ENCODE measurements at places on chromosomes 6 and 20.
A peak's percentile ranks its signal among the peaks of the same experiment; 100 is the strongest.

DNA sequence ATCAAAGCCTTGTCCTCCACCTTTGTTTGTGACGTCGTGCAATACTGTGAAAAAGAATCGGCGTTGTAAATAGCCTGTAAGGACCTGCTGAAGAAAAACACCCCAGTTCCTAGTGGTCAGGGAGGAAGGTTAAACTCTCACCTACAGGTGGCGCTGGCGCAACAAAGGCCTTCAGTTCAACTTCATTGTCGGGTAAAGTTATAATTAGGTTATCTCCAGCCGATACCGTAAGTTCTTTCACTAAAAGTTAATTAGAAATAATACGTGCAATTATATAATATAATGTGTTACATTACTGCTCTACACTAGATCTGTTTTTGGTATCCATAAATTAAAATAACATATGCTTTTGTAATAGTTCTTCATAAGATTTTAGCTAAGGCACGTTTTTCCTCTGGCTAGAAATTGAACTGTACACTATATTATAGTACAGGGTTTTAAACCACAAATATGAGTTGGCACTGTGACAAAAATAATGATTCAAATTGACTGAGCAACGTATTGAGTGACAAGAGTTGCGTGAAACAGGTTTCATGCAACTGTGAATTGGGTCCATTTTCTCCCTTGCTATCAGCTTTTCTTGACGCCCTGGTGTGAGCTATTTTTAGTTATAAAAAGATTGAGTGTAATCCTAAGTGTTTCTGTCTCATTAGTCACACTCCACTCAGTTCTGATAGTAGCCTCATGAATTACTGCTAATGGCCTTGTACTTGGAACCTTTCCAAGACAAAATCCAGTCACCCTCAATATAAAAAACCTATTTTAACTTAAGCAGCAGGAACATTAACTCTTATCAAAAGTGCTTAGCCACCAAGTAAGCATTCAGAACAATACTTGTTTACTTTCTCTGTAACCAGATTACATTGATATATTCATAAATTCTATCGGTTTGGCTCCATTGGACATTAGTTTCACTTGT lies 62.3 kb downstream of the KIAA0319 start:
- peak; percentile 90 for DNase-seq

GRCh38 chr6:120096696-120097260 lies 747.2 kb upstream of the MAN1A1 start:
- DNase-seq = no peak

DNA sequence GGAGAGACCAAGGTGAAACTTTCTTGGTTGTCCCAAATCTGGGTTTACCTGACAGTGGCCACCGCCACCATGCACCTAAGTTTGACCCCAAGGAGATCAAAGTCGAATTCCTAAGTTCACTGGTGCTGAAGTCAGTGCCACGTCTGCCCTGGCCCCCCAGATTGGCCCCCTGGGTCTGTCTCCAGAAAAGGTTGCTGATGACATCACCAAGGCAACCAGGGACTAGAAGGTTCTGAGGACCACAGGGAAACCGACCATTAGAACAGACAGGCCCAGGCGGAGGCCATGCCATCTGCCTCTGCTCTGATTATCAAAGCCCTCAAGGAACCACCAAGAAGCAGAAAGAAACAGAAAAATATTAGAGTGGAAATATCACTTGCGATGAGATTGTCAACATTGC lies 91.2 kb downstream of the DLL1 start:
- no peak for DNase-seq

- no peak for DNase-seq
These were observed 109.3 kb downstream of the THBS2 start for GRCh38 chr6:169144356-169144755.

All from AML-193 (cell line).